ENCODE measurements at places on chromosomes 12 and 14.

GRCh38 chr14:38350102-38350501 lies 94.2 kb upstream of the CLEC14A start:
- no peak for DNase-seq

DNA sequence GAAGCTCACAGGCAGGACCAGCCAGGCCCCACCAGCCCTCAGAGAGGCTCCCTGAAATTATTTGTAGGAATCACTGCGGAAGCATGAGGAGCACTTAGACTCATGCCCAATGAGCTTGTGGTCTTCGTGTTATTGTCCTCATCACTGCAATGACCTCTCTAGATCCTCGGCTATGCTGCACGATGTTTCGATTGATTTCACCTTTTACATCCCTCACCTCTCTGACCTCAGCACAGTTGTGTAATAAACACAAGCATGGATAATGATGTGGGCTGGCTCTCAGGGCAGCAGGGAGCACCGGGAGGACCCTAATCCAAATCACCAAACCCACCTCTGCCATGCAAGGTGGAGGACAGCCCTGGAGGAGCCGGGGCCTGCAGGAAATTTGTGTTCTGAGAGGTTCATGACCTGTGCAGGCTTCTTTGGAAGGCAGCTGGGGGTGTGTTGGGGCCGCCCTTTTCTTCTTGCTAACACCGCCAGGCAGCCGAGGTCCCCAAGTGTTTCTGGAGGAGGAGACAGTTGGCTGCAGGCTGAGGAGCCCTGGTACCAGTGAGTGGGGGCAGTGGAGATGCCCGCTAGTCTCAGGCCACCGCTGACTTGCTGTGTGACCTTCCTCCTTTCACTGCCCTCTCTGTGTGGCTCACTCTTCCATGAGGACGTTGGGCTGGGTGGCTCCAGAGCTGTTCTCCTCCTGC lies 29.5 kb upstream of the EML1 start:
- no peak for DNase-seq

- DNase-seq, result no peak
Measured at GRCh38 chr12:5345534-5345933, 86.4 kb upstream of the NTF3 start.

DNA sequence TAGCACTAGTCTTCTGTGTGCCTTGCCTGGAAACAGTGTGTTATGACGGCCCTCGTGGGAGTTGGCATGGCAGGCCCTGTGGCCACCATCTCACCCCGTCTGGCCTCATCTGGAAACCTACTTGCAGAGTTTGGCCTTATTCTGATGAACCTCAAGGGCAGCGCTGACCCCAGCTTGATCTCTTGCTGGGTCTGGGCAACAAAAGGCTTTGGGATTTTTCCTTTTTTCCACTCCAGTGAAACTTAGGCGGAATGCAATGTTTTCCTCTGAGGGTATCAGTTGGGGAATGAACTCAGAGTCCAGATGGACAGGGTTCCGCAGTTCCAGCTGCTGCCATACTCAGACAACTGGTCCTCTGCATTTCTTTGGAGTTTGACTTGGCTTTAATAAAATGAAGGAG lies 15.9 kb downstream of the CACNA1C start:
- DNase-seq, result no peak

DNA sequence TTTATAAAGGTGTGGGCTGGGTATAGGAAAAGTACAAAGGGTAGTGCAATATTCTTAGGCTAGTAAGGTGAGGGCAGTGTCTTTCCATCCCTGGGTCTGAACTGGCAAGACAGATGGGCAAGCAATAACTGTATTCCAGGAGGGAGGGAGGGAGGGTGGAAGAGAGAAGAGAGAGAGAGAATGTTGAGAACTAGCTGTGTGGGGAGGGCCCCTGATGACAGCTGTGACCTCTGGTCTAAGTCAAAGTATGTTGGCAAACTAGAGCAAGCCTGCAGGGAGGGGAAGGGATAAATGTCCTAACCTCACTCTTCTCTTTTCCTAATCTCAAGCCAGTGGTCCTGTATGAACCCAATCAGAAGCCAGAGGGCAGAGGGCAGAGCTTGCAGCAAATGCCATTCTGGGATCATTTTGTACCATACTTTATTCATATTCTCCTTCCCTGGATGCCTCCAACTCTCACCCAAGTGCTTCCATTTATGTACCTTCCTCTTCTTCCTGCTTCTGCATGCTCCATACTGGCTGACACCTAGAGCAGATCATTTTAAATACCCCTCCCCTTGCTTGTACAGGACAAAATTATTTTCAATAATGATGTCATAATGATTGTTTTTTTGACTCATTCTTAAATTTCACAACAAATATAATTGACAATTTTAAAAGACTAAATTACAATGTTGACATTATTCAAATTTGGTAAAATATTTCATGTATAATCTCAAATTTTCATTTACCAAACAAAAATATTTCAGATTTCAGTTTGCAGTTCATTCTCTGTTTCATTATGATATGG lies 75.9 kb downstream of the AKAP6 start:
- peak; percentile 91 for DNase-seq
